ENCODE measurements at places on chromosomes 12 and 14.

DNA sequence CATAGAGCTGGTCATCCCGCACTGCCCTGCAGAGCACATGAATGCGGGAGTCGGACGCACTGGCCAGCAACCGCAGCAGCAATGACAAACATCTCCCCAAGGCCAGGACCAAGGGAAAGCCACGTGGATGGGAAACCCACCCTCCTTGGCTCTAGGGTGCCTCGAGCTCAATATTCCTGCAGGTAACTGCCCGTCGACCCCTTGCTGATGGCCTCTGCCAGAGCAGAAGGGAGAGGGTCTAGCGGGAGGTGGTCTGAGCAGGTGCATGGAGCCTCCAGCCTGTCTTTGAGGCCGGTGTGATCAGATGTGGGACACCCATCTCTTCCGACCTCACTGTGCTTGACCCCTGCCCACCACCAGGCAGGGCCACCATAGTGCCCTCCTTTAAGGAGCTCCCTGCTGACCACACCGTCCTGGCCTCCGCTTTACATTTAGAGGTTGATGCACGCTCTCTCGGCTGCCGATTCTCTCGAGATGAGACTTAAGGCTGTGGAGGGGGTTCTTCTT lies 89.7 kb downstream of the PIWIL1 start:
- no peak overlapping the region for H3K27ac ChIP-seq
- no peak overlapping the region for H3K4me3 ChIP-seq
- no peaks in the 10 kb centered on the region for H3K27me3 ChIP-seq
- no peaks in the 10 kb centered on the region for H3K4me1 ChIP-seq
- no peak for DNase-seq

- peaks cover 64% of the 10 kb centered on the region for H3K4me1 ChIP-seq
- H3K4me3 ChIP-seq = no peak overlapping the region
- peaks cover 10% of the 10 kb centered on the region for H3K36me3 ChIP-seq
- DNase-seq = no peak
These were observed 33.6 kb downstream of the SSH1 start for GRCh38 chr12:108823804-108824203.

GRCh38 chr12:76976777-76977382 lies 88.5 kb downstream of the E2F7 start:
- H3K27ac ChIP-seq = no peak overlapping the region
- DNase-seq = no peak
- H3K4me1 ChIP-seq = no peaks in the 10 kb centered on the region
- H3K4me3 ChIP-seq = no peak overlapping the region

GRCh38 chr12:53758081-53758729 lies 6.4 kb upstream of the CISTR start:
- H3K4me3 ChIP-seq = no peak overlapping the region
- no peaks in the 10 kb centered on the region for H3K36me3 ChIP-seq
- H3K4me1 ChIP-seq = peaks cover 14% of the 10 kb centered on the region
- DNase-seq = no peak
- H3K27me3 ChIP-seq = peaks cover 43% of the 10 kb centered on the region

DNA sequence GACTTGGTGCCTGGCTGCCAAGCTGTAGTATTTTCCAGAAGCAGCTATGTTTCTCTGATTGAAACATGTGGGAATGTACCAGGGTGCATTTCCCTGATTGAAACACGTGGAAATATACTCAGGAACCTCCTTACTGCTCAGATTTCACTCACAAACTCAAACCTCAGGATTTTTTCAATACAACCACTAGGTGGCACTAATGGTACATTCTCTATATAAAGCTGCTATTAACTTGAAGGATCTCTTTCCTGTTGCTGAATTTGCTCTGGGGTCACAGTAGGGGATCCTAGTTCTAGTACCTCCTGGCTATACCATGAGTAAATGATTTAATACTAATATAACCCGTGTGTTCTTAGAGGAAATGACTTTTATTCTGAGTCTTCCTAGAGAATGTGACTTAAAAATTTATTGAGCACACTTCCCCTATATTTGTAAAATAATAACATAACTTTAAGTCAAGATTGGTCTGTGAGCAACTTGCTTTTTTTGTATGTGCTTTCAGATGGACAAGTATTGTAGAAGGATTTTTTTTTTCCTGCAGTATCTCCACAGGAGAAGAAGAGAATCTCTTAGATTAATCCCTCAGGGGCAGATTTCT lies 173.8 kb upstream of the MIS18BP1 start:
- no peak overlapping the region for H3K27ac ChIP-seq
- no peaks in the 10 kb centered on the region for H3K27me3 ChIP-seq
- DNase-seq = no peak
- H3K36me3 ChIP-seq = no peaks in the 10 kb centered on the region
- no peak overlapping the region for H3K4me3 ChIP-seq

- no peaks in the 10 kb centered on the region for H3K4me1 ChIP-seq
- H3K27ac ChIP-seq = no peak overlapping the region
- H3K27me3 ChIP-seq = peaks cover 4% of the 10 kb centered on the region
- DNase-seq = no peak
- H3K4me3 ChIP-seq = no peak overlapping the region
These were observed 31.0 kb upstream of the RD3L start for GRCh38 chr14:103973354-103973753.

- peaks cover 57% of the 10 kb centered on the region for H3K4me1 ChIP-seq
- peak; percentile 90 for DNase-seq
- peak overlapping the region; percentile 76 for H3K4me3 ChIP-seq
- H3K27ac ChIP-seq = peak overlapping the region; percentile 94
- peaks cover 11% of the 10 kb centered on the region for H3K36me3 ChIP-seq
- H3K27me3 ChIP-seq = no peaks in the 10 kb centered on the region
These were observed 1.4 kb upstream of the DNAJC14 start for GRCh38 chr12:55830601-55831446.

DNA sequence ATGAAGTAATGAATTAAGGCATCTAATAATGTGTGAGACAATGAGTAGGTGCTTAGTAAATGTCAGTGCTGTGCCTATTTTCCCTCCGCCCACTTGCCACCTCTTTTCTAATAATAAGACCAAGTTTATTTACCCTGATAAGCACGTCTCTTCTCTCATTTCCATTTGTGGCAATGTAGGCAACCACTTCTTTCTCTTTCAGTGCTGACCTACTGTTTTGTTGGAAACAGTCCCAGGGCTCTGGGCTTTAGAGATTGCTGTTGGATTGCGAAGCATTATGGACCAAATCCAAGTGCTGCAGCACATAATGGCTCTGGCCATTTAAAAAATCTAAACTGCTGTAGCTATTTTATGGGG lies 141.3 kb upstream of the PLEKHG7 start:
- no peak overlapping the region for H3K4me3 ChIP-seq
- H3K4me1 ChIP-seq = peaks cover 15% of the 10 kb centered on the region
- H3K36me3 ChIP-seq = no peaks in the 10 kb centered on the region
- DNase-seq = no peak
- H3K27me3 ChIP-seq = no peaks in the 10 kb centered on the region
- H3K27ac ChIP-seq = no peak overlapping the region

DNA sequence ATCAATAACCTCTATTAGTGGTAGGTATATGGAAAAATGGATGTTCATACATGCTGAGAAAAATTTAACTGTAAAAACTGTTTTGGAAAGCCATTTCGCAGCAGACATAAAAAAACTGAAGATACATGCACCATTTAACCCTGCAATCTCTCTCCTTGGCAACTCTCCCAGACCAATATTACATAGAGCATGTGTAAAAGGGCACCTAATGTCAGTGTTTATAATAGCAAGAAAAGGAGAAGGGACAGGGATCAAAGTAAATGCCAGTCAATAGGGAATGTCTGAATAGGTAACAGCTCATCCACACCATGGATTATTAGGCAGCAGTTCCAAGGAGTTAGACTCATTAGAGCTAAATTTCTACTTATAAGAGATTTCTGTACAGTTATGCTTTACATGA lies 77.2 kb downstream of the BTG1 start:
- H3K4me3 ChIP-seq = no peak overlapping the region
- no peak for DNase-seq
- H3K4me1 ChIP-seq = peaks cover 29% of the 10 kb centered on the region
- no peak overlapping the region for H3K27ac ChIP-seq
- H3K36me3 ChIP-seq = no peaks in the 10 kb centered on the region

DNA sequence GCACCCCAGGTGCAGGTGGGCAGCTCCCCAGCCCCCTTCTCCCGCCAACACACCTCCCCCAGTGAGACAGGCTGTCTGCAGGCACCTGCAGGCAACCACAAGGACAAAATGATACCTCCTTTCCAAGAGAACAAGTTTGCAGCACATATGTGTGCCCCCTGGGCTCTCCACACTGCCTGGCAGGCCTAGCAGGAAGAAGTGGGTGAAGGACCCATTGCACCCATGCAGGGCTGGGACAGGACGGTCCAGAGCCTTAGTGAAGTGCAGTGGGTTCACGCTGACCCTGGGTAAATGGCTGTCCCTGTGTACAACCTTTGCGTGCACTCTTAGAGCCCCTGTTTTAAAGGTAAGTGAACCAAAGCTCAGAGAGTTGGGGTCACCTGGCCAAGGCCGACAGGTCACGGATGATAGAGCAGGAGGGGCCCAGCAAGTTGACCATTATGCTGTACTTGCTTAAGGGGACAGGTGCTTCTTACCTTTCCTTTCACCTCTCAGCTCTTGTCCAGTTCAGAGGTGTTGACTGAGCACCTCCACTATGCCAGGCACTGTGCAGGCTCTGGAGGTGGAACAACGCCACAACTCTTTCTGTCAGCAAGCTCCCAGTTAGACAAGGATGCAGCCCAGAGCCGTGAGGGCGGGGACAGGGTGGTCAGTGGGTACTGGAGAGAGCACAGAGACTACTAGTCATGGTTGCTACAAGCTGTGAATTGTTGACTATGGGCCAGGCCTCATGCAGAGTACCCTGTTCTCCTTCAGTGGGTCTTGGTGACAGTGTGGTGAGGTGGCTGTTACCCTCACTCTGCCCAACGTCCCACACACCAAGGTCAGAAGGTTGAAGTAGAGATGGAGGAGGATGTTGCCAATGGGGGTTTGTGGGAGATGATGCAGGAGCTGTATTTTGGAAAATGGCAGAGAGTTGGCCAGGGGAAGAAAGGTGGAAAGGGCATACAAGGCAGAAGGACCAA lies 125.9 kb downstream of the PAPOLA start:
- H3K27me3 ChIP-seq = peaks cover 49% of the 10 kb centered on the region
- DNase-seq = peak; percentile 67
- H3K4me3 ChIP-seq = no peak overlapping the region
- peaks cover 7% of the 10 kb centered on the region for H3K4me1 ChIP-seq
- no peak overlapping the region for H3K27ac ChIP-seq

- DNase-seq = peak; percentile 85
- peaks cover 26% of the 10 kb centered on the region for H3K36me3 ChIP-seq
- peak within 1 kb of the TSS; percentile 93 for H3K27ac ChIP-seq
- peak within 1 kb of the TSS; percentile 92 for H3K4me3 ChIP-seq
These were observed at the start of gene ZNF641 for GRCh38 chr12:48350249-48351021. Gene ZNF641, minus strand, starts transcription at chr12:48350919. Its CDS starts 2,829 bp downstream, at chr12:48348090.

GRCh38 chr12:83197483-83197914 lies 510.8 kb downstream of the TMTC2 start:
- H3K36me3 ChIP-seq = no peaks in the 10 kb centered on the region
- H3K4me1 ChIP-seq = no peaks in the 10 kb centered on the region
- DNase-seq = no peak
- no peak overlapping the region for H3K4me3 ChIP-seq

DNA sequence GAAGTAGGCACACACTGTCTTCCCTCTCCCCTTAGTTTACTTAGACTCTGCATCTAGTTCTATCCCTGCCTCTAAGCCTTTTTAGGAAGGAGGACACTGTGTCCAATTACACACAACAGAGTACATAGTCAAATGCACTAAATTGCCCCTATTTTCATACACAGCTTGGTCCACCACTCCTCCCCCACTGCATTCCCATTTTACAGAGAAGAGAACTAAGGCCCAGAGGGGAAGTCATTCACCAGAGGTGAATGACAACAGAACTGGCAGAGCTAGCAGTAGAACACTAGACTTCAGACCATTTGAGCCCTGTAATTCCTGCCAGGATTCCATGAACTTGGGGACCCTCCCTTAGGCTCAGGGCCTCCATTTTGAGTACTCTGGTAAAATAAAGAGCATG lies 1.1 kb upstream of the JPH4 start:
- H3K27me3 ChIP-seq = peaks cover 62% of the 10 kb centered on the region
- no peaks in the 10 kb centered on the region for H3K36me3 ChIP-seq
- no peak overlapping the region for H3K27ac ChIP-seq
- H3K4me3 ChIP-seq = no peak overlapping the region
- H3K4me1 ChIP-seq = peaks cover 24% of the 10 kb centered on the region

DNA sequence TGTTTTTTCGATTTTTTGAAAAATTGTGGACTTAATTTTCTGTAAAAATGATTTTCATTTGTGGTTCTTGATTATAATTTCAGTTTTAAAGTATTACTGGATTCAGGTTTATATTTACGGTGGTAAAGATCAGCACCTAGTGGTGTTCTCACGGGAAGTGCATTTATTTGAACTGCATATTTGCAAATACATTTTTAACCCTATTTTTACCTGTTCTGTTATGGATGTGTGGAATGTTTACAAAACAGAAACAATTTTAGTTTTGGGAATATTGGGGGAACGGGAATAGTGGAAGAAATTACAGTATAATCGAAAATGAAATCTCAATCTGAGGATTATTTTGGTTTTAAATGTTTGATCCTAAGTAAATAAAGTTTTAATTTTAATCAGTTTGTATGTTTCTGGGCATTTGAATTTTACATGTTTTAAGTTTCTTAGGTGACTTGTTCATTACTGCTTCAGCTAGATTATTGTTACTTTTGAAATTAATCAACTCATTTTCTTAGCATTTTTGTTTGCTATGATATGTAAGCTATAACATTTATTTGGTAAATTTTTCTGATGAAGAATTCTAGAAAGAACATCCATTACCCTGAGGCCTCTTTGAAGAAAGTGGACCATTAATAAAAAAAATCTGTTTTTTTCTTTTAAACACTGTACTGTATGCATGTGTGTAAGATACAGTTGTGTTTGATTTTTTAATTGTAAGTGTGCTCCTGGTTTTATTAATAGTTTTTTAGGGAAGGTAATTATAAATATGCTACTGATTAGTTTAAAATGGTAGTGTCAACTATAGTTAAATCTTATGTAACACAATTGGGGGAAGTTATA lies 942 bp downstream of the ATF7IP start:
- H3K4me1 ChIP-seq = peaks cover 22% of the 10 kb centered on the region
- H3K27me3 ChIP-seq = no peaks in the 10 kb centered on the region
- peak overlapping the region; percentile 99 for H3K27ac ChIP-seq
- H3K4me3 ChIP-seq = peak overlapping the region; percentile 68
- peaks cover 5% of the 10 kb centered on the region for H3K36me3 ChIP-seq

DNA sequence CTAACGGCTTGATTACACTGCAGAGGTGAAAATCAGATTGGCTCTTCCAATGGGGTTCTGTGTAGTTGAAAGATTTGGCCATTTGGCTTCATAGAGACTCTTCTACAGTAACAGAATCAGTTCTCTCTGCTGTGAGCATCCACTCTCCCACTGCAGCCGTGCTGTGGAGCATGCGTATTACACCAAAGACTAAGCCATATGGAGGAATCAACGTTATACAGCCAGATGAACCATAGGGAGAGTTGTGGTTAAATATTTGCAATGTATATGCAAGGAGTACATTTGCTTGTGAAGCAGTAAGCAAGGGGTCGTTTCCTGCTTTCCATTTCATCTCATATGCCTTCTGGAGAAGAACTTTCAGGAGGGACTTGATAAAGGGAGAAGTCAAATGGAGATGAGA lies 331.1 kb upstream of the FKBP4 start:
- H3K4me3 ChIP-seq = no peak overlapping the region
- no peaks in the 10 kb centered on the region for H3K36me3 ChIP-seq
- DNase-seq = no peak
- peaks cover 4% of the 10 kb centered on the region for H3K27me3 ChIP-seq
- no peak overlapping the region for H3K27ac ChIP-seq
